Activated CD4-positive, CD25-positive, alpha-beta regulatory T cell treated with anti-CD3 and anti-CD28 coated beads, Interleukin-2, amount 50 U/mL, for 16 hours (primary cell): ENCODE measurements at places on chromosomes 2 and 18.
A peak's percentile ranks its signal among the peaks of the same experiment; 100 is the strongest.

DNA sequence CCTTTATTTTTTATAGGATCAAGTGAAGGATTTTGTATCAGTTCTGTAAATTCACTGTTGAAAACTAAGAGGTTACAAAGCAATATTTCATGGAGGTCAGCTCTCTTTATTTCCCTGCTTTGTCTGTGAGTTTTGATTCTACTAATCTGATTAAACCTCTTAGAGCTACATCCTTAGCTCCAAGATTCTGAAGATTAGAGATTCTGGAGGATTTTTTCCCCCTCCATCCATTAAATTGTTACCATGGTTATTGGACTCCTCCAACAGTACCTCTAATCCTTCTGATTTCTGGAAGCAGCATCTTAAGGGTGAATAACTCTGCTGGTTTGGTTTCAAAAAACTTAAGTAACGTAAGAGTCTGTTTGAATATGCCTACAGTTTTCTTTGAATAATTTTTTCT lies 110.0 kb downstream of the TANC1 start:
- DNase-seq, result no peak

DNA sequence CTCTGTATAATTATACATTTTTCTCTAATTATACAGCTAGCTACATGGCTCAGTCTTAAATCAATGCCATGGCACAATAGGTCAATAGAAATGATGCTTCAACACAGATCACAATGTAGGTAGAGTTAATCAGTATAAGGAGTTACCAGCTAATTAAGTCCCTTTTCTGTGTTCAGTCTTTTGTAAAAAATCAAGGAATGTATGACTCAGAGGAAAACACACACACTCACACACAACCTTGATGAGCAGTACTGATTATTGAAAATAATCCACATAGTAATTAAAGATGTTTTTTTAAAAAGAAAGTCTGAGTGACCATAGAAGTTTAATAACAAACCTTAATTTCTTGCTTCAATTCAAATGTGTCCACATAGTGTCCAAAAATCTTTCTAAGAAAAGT lies 691.3 kb downstream of the LRP1B start:
- DNase-seq, result no peak

- no peak for DNase-seq
These were observed 821 bp upstream of the EML6 start for GRCh38 chr2:54722641-54723040.

DNA sequence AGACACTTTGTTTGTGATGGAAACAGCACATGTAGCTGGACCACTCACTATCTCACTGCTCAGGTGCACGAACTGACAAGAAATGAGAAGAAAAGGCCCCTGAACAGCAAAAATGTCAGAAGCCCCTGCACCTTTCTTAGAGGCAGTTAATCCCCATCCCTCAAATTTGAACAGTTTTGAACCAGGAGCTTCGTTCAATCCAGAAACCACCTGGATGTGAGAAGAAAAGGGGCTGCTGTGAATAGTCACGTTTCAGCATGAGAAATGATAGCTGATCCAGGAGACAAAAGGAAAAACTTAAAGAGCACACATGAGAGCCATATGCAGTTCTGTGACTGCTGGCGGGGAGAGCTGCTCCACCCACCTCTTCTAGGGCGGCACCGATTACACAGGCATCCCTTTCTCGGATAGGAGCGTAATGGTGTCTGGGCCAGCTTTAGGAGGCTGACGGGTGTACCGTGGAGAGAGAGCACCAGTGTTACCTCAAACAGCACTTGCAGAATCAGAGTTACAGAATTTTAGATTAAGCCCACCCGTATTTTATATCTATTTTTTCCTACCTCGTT lies 117.0 kb upstream of the EML6 start:
- no peak for DNase-seq

DNA sequence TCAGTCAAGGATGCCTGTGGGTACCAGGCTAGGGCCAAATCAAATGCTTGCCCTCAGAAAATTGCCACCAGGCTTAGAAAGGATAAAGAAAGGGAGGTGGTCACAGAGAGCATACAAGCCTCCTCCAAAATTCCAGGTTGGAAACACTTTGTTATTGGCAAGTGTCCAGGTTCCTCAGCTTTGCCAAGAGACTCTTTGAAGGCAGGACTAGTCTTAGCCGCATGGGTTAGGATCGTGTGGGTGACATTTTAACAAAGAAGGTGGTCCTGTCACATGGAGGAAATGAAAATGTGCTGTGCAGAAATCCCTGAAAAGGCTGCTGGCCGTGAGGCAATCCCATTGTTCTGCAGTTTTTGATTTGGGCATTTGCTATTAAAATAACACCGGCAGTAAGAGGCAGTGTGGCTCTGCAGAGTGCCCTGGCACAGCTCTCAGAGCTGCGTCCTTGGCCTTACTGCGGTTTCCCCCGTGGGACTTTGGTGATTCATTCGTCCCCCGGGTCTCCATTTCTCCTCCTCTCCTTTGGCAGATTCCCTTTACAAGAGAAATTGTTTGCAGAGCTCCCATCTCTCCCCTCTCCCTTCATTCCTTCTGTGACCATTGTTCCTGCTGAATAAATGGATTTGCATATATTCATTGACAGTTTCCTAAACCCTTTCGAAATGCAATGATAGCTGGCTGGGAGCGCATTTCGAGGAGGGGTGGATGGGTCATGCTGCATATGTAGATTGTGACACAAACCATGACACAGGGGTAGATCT lies 187.3 kb downstream of the VAPA start:
- DNase-seq, result no peak

- no peak for DNase-seq
These were observed 1064.4 kb upstream of the ZEB2 start for GRCh38 chr2:145584353-145584752.

- no peak for DNase-seq
These were observed 108.7 kb downstream of the TRIM43 start for GRCh38 chr2:95700519-95700918.

DNA sequence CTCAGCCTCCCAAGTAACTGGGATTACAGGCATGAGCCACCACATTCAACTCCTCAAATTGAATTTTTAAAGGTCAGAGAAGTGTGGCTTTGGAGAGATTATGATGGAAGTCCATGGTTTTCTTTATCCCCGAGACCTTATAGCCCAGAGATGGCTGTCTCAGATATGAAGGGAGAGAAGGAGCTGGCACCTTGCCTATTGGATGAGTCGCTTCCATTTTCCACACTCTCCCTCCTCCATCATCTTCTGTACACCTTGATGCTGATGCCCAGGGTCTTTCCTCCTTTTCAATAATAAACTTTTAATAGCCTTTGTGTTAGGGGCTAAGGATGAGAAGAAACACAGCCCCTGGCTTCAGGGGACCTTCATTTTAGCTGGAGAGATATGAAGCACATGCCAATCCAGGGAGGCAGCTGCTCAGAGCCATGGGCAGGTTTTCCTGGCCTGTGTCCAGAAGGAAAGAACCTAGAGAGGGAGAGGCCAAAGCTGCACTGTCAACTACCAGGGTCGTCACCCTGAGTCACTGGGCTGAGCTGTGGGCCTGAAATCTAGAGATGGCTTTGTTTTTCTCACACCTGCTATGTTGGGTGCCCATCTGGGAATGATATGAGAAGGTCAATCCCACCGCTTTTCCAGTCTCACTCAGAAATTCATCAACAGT lies 146.0 kb upstream of the SERTAD2 start:
- no peak for DNase-seq

DNA sequence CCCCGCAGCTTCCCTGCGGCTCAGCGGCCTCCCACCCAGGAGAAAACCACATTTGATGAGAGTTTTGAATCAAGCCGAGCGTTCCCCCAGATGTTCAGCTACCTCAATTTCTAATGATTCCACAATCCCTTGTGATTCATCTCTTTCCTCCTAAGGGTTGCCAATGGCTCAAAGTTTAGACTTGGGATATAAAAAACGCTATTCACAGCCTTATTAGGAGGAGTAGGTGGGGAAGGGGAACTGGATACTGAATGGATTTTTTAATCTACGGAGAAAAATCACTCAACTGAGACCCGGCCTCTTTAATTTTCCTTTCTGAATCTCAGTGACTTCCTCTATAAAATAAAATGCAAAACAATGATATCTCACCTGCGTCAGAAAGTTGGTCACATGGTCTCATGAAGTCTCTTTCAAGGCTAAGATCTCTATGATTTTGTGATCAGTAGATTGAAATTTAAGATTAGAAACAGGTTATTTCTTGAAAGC lies 192.6 kb upstream of the TCF4 start:
- no peak for DNase-seq

- no peak for DNase-seq
These were observed 244.9 kb upstream of the EPHA4 start for GRCh38 chr2:221817052-221817451.

DNA sequence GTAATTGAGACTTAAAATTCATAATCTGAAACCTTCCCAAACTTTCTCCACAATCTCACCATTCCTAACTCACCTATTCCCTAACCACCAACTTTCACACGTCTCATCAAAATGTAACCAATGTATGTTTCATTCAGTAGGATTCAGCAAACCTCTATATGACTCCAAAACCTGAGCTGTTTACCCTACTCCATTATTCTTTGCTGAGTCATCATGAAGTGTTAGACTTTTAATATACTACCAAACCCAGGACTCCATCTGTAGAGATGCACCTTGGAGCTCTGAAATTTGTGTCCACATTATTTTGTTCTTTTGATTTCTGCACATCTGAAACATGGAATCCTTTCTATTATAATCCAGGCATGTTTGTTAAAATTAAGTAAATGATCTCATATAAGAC lies 727.0 kb upstream of the PIK3C3 start:
- DNase-seq, result no peak

- DNase-seq, result no peak
These were observed 146.1 kb upstream of the SESTD1 start for GRCh38 chr2:179410552-179411356.

GRCh38 chr2:151902829-151903228 lies 74.6 kb upstream of the ARL5A start:
- DNase-seq, result no peak

GRCh38 chr2:175889701-175890302 lies 112.3 kb downstream of the LNPK start:
- no peak for DNase-seq

GRCh38 chr2:191382801-191383200 lies 137.6 kb downstream of the MYO1B start:
- DNase-seq, result no peak

DNA sequence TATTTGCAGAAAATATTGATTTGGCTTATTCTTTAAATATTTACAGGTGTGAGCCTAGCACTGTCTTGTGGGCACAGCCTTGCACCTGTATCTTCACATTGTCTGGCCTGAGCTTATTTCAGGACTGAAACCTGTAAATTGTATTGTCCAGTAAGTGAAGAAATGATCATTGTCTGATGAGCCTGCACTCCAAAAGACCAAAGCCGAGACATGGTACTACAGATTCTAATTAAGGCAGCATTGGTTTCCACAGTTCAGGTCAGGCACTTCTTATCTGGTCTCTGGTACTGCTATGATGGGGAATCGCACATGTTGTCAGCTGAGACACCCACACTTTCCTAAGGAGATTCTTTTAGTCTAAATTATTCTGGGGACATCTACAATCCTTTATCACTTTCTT lies 479.0 kb downstream of the TDRD15 start:
- no peak for DNase-seq

DNA sequence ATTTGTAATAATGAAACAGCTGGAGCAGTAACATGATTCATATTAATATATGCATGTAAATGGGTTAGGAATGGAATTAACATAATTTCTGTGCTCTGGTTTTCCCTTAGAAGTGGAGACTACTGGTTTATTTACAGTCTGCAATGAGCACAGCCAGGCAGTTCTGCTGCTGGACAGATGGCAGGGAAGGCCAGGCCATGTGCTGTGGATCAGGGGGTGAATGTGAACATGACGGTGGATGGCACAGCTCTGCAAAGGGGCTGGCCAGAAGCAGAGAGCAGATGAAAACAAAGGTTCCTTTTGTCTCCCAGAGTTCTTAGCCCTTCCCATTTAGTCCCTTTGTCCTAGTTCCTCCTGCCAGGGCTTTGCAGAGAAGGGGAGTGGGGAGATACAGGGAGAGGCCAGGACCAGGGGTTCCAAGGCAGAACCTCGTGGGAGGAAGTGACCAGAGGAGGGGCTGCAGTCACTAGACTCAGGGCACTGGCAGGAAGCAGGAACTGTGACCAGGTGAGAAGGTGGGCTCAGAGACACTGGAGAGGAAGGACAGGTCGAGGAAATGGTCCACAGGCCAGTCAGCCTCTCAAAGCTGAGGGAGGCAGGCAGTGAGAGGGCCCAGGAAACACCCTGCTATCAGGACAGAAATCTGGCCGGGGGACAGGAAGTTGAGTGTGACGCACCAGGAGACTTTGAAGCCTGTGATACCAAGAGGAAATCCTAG lies 112.9 kb upstream of the ATP8B1 start:
- DNase-seq, result no peak

DNA sequence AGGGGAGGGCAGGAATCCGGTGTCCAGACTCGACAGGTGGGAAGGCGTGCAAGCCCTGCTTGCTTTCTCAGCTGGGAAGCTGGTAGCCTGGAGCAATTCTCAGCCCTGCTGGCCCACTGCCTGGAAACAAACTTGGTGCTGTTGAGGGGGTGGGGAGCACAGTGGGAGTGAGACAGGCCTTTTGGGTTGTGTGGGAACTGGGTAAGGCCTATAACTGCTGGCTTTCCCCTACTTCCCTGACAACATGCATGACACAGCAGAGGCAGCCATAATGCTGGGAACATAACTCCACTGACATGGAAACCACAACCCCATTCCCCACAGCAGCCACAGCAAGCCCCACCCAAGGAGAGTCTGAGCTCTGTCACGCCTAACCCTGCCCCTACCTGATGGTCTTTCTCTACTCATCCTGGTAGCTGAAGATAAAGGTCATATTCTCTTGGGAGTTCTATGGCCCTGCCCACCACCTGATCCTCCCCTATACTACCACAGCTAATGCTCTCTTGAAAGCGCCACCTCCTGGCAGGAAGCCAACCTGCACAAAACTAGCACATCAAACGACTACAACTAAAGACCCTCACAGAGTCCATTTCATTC lies 122.9 kb upstream of the ACVR1C start:
- DNase-seq, result no peak

- DNase-seq, result peak; percentile 15
These were observed 588 bp downstream of the CHAC2 start for GRCh38 chr2:53768242-53768542.

DNA sequence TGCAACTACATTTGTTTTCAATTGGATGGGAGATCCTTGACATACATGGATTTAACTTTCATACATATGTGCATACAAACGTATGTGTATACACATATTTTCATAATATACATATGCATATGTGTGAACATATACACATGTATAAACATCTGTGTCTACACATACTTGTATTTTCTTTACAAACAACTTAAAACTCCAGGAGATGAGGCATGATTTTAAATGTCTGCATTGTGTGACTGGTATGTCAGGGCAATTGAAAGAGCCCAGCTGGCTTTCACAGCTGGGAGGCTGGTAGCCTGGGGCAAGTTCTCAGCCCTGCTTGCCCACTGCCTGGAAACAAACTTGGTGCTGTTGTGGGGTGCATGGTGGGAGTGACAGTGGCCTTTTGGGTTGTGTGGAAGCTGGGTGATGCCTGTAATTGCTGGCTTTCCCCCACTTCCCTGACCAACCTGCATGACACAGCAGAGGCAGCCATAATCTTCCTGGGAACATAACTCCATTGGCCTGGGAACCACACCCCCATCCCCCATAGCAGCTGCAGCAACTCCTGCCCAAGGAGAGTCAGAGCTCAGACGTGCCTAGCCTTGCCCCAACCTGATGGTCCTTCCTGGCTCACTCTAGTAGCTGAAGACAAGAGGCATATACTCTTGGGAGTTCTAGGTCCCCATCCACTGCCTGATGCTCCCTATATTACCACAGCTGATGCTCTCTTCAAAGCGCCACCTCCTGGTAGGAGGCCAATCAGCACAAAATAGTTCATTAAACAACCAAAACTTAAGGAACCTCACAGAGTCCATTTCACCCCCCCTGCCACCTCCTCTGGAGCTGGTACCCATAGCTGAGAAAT lies 158.3 kb downstream of the CERS6 start:
- DNase-seq, result no peak
